ENCODE measurements at places on chromosomes 5 and 9.

DNA sequence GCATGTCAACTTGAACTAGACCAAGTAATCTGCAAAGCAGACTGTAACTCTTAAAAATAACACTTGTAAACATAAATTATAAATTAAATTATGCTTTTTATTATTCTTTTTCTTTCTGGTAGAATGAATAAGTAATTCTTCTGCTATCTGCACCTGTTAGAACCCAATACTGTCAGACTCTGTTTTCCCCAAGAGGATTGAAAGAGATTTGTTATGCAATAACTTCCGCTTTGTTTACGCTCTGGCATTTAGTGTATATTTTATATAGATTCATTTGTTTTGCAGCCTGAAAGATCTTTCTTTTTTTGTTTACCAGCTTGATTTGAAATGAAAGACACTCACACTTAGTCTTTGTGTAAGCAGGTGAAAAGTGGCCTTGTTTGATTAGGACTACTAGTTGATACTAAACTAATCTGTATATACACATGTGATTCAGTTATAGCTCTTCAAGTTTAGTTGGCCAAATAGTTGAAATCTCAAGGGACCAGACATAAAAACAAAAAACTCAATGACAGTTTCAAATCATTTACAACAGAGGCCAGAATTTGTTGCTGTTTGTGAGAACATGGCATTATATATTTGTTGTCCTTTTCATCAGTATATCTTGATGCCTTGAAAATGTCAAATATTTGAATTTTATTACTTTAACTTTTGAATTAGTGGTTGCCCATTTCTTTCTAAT lies 155.8 kb downstream of the PBX3 start:
- no peak for DNase-seq

DNA sequence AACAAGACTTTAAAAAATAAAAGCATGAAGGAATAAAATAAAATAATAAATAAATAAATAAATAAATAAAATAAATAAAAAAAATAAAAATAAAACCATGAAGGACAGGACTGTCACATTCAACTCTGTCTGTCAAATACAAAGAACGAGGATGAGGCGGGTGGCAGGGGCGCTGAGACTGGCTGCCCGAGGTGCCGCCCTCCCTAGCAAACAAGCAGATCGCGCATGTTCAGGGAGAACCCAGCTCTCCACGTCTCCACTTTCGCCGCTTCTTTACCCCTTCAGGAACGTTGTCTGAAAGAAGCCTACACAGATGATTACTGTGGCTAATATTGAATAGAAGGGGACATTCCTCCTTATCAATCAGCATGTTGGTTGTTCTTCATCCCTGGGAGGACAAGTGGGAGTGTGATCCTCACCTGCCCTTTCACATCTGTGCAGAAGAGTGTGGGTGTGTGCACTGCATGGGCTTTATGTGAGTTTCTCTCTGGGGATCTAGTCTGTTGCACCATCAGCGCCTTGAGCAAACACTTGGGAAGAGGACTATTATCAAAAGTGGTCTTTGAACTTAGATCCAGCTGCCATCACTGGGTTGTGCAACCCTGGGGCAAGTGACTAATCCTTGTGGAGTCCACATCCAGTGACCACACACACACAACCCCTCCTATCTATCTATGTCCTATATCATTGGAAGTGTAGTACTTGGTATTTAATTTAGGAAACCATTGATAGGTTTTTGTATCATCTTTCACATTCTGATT lies 399.2 kb downstream of the IRX2 start:
- DNase-seq: no peak

DNA sequence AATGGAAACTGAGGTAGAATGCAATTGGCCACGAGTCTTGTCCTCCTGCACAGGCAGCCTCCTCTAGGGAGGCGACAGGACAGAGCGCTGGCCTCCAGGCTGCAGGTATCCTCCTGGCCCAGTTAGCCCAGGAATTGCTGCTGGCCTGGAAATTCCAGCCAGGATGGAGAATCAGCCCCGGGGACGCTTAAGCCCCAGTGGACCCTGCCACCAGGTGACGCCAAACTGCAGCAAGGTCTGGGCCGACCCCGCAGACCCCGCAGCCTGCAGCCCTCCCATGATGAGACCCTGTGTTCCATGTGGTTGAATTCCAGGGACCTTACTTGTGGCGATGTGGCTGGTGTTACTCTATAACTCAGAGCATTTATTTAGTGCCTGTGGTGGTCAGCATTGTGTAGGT lies 7.3 kb downstream of the CACFD1 start:
- DNase-seq: no peak

DNA sequence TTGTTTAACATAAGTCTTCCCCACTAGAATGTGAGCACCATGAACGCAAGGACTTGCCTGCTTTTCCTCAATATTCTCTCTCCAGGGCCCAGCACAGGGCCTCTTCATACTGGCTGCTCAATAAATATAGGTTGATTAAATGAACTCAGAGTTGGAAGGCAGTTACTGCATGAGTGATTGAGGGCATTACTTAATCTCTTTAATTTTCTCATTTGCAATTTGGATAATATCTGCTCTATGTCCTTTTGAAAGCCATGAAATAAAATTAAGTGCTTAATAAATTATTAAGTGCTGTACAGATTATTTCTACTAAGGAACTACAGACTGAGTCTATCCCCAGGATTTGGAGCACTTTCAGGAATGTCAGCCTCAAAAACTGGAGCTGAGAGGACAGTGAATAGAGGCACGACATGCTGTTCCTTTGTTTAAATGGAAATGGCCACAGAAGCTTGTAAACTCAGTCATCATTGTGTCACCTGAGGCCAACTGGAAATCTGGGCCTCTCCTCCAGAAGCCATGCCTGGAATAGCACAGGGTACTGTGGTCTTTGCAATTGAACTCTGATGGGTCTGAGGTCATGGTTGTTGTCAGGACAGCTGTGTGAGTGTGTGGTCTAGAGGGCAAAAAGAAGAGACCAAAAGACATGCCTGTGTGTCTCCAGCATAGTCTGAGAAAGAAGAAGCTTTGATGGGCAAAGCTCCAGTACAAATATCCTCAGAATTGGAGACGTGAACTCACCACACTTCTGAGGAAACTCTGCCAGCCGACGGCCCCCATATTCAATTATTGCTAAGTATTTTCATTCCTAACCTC lies 86.1 kb downstream of the SH3TC2 start:
- no peak for DNase-seq

DNA sequence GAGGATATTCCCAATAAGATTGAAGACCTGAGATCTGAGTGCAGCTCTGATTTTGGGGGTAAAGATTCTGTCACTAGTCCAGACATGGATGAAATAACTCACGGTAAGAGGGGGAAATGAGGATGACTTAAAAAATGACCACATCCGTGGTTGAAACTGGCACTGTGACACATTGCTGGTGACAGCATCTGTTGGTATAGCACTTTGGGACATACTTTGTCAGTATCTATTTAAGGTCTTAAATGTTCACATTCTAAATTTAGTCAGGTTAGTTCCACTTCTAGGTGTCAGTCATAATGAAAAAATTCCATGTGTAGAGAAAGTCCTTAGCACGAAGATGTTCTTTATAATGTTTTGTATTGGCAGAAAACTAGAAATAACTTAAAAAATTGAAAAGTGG lies 70.9 kb downstream of the GAPVD1 start:
- no peak for DNase-seq

DNA sequence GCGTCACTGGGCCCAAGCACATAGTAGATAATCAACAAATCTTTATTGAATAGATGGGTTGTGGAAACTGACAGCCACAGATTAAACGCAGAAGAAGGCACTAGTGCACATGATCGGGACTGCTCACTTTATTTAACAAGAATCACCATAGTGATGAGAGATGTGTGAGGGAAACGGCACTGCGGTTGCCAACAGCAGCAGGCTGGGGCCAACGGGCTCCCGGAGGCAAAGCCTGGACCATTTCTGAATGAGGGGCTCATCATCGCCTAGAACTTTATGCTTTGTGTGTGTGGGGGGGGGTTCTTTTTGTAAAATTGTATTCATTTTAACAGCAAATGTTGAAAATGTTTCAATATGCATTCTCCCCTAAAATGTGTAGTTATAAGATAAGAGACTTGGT lies 61.9 kb upstream of the RUFY1 start:
- no peak for DNase-seq

DNA sequence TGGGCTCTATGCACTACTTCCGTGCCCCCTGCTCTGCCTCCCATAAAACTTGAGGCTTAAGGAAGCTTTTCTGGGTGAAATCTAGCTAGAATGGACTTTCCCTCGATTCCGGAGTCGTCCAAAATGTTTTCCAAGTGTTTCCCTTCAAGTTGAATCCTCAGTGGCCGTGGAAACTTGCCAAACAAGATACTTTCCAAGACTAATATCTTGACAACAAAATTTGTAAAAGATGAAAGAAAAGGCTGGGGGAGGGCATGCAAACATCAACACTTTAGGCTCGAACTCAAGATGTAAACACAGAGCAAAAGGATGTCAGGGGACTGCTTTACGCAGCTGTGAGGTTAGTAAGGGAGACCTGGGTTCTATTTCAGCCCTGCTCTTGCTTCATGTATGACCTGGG lies 482.8 kb upstream of the KLF4 start:
- DNase-seq: no peak

GRCh38 chr5:35819026-35819425 lies 37.7 kb upstream of the IL7R start:
- DNase-seq: no peak

DNA sequence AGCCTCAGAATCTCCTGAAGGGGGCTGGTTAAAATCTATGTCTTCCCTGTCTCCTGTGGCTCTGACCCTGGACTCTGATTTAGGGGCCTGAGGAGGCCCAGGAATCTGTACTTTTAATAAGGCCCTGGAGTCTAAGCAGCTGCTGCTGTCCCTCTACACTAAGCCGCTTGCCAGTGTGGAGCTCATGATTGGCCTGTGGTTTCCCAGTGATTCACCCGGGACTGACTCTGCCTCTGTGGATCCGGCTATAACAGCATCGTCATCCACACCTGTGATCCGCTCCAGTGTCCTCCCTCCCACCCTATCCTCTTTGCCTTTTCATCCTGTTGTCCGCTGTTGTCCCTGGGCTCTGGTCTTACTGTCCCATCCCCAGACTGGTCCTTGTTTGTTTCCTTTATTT lies 3.7 kb downstream of the SLC31A2 start:
- DNase-seq: no peak
